ENCODE measurements at places on chromosomes 3 and 15.

- no peak for DNase-seq
These were observed 142.8 kb downstream of the EDEM1 start for GRCh38 chr3:5330152-5330810.

DNA sequence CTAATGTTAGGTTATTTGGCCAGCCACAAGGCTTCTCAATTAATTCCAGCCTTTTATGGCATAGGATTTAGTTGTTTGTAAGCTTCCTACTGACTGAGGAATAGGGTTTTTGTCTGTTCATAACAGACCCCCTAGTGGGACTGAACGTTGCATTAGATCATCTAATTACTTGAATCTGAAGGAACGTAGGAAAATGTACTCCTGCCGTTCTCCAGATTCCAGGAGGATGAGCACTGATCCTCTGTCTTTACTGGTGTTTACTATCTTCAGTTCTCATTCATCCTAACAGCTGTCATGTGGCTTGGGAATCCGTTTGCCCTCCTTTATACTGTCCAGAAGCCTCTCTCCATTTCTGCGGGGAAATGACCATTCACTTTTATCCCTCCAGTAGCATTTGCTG lies 52.7 kb downstream of the RAD54L2 start:
- DNase-seq: no peak

GRCh38 chr15:82832601-82833361 lies 23.4 kb downstream of the WHAMM start:
- no peak for DNase-seq

DNA sequence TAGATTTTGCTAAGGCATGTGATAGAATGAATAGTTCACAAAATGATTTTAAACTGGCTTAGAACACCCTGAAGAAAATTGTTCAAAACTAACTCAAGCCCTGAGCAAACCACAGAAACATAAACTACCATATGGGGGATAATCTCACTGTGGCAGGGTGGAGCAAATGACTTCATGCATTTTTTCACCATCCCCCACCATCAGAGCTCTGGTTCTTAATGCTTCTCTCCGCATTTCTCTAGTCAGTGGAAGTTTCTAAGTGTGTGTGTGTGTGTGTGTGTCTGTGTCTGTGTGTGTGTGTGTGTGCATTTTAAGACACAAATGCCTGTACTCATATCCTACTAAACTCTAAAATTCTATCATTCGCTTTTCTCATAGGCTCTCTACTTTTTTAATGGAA lies 107.1 kb upstream of the PHLDB2 start:
- DNase-seq: no peak

GRCh38 chr3:87435926-87436620 lies 159.7 kb upstream of the POU1F1 start:
- peak; percentile 43 for DNase-seq

DNA sequence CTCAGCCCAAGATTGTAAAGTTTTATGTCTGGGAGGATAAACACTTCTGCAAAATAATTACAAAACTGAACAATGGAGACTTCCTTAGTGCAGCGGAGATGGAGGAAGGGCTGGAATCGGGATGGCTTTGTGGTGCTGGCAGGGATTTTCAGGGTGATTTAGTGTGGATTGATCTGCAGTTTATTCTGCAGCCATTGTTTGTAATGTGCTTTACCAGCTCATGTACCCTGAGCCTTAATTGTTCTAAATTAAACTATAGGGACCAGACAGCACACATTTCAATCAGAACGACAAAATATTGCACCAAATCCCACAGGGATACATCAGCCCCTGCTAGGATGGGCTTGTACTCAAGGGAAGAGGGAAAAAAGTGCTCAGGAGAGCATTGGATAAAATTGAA lies 103.2 kb upstream of the ONECUT1 start:
- no peak for DNase-seq

Data from NCI-H1694 (cell line).